LNCaP clone FGC (cell line): ENCODE measurements at places on chromosomes 11 and 22.

- DNase-seq: no peak
Measured at GRCh38 chr11:110939471-110939870, 227.2 kb upstream of the ARHGAP20 start.

- DNase-seq: no peak
Measured at GRCh38 chr11:129610545-129610944, 205.1 kb upstream of the TMEM45B start.

DNA sequence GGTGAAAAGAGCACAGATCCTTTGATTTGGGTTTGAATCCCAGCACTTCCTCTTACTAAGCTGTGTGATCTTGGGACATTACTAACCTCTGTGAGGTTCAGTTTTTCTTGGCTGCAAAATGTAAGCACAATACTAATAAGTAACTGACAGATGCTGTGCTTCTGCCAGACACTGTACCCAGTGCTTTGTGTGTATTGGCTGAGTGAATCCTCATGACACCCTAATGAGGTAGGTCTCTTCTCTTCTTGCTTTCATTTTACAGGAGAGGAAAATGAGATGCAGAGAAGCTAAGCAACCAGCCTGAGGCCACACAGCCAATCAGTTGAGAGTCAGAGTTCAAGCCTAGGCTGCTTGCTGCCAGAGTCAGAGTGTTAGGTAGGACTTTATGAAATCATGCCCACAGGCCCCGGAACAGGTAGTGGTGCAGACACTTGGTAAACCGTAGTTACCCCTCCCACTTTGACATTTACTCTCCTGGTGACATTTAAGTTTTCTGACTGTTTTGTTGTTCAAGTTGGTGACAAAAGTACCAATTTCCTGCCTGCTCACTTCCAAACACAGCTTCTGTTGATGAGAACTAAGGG is 21.2 kb downstream of the PTPRJ start:
- peak; percentile 93 for DNase-seq

GRCh38 chr22:32546496-32546895 is 71.9 kb downstream of the FBXO7 start:
- DNase-seq: no peak

DNA sequence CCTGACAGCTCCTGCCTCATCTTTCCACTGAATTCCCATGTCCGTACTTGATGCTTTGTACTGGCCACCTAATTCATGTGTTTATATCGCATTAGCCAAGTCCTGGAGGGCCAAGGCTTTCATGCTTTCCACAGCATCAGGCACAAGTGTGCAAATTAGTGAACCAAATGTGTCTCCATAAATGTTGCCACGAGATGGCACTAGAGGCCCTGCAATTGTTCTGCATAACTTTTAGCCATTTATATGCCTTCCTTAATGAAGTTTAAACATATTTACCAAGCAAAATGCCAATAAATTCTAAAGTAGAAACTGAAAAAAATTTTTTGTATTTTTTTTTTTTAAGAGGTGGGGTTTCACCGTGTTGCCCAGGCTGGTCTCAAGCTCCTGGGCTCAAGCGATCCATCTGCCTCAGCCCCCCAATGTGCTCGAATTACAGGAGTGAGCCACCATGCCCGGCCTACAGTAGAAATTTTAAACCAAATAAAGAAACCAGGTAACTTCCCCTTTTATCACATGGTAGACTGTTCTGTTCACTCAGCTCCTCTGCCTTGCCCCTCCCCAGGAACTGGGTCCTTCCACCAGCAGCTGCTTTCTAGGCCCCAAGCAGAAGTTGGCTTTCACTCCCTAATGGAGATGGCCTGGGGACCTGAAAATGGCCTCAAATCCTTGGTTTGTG is 20.8 kb upstream of the IL18BP start:
- DNase-seq: no peak

DNA sequence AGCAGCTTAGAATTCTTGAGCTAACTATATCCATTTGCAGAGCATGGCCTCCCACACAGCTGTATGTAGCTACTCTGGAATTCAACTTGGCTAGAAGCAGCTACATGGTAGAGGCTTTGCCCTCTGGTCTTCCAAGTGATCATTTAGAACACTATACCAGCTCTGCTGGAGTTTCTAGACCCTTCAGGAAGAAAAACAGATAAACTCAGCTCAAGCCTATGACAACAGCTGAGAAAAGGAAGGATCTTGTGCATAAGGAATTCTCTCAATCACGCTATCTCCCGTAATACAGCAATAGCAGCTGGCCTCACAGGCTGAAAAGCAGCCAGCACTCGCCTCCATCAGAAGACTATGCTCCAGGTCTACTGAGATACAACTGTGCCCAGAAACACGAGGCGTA is 50.6 kb upstream of the APOA1 start:
- DNase-seq: no peak

DNA sequence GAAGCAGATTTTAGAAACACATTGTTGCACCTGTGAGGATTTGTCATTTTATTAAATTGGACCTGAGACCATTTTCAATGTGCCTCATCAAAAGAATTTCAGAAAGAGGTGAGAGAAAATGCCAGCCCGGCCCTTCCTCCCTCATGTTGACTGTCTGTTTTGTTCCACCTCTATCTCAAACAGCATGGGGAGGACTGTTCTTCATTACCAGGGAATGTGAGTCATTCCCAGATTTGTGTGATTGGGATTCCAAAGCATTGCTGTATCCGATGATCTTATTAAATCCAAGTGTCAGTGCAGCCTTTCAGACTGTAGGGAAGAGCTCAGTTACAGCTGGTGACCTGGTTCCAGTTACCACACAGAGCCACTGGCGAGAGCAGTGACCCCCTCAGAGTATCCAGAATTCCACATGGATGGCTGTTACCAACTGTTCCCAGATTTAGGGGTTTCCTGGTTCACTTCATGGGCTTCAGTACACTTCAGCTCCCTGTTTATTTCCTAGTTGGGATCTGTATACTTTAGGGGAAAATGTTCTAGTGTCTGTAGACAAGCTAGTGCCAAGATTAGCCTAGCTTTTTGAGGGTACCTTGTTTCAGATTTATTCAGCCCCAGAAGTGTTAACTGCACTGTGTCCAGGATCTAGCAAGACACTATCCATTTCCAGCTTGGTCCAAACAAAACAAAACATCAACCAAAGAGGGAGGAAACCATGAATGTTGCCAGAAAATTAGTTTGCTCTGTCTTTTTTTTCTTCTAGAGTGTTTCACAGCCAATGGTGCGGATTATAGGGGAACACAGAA is 20.9 kb downstream of the KREMEN1 start:
- DNase-seq: no peak

GRCh38 chr11:64057890-64058289 is 22.2 kb downstream of the FLRT1 start:
- no peak for DNase-seq

- no peak for DNase-seq
Measured at GRCh38 chr11:74238243-74238642, 67.2 kb downstream of the PPME1 start.

GRCh38 chr11:115676206-115676605 is 172.0 kb upstream of the CADM1 start:
- no peak for DNase-seq

GRCh38 chr22:30841273-30841672 is 127.3 kb downstream of the MORC2 start:
- no peak for DNase-seq

DNA sequence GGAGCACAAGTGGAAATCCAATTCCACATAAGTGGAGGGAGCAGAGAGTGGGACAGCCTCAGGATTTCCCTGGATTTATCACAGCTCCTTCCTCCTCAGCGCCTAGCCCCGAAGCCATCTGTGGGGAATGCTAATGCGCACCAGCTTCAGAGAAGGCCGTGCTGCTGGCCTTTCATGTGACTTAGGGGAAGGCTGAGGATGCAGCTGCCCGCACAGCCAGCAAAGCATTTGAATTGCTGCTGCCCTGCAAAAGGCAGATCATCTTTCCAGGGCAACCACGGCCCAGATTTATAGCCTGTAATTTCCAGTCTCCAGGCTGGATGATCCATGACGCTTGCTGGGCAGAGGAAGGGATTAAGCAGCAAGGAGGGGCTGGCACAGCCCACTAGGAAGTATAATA is 29.9 kb downstream of the SYN3 start:
- DNase-seq: no peak
